ENCODE measurements at places on chromosomes 6 and 20.

DNA sequence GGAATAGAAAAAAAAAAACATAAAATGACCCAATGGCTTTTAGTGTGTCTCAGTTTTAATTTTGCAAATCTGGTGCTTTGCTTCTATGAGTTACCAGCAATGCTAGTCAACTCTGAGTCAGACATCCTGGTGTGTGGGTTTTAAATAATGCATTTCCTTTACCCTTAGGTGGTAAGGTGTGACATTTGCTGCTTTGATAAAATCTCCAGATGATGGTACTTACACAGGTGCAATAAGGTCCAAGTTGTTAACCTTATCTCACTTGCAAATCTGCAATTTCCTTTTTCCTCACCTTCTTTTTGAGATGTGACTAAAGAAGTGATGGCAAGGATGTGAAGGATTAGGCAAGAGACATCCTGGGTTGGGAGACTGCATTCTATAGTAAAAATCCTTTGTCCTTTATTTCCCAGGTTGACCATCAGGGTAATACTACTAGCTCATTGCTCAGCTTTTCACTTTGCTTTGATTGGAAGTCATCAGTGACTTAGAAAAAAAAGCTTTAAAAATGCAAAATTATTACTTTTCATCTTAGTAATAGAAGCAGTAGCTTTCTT, 818.5 kb upstream of the FLRT3 start:
- DNase-seq: no peak

GRCh38 chr6:30601815-30602641, 15.0 kb downstream of the PPP1R10 start:
- DNase-seq: no peak

GRCh38 chr6:42239736-42240375, 22.2 kb upstream of the MRPS10 start:
- DNase-seq: peak; percentile 46

GRCh38 chr20:63501818-63502670, 3.2 kb upstream of the EEF1A2 start:
- DNase-seq: no peak

DNA sequence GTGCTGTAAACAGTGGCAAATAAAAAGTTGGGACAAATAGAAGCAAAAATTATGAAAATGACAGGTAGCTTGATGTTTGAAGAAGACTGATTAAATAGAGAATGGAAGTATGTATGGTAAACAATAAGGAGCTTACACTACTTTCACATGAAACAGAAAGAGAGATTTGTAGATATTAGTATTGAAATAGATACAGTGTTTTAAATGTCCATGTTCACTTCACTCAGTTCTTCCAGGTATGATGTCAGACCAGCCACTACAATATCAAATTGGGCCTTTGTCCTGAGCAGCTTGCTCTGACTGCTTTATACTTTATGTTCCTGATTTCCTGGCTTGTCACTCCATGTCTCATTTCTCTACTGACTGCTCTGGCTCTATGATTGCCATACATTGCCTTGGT, 107.5 kb downstream of the CENPW start:
- no peak for DNase-seq

DNA sequence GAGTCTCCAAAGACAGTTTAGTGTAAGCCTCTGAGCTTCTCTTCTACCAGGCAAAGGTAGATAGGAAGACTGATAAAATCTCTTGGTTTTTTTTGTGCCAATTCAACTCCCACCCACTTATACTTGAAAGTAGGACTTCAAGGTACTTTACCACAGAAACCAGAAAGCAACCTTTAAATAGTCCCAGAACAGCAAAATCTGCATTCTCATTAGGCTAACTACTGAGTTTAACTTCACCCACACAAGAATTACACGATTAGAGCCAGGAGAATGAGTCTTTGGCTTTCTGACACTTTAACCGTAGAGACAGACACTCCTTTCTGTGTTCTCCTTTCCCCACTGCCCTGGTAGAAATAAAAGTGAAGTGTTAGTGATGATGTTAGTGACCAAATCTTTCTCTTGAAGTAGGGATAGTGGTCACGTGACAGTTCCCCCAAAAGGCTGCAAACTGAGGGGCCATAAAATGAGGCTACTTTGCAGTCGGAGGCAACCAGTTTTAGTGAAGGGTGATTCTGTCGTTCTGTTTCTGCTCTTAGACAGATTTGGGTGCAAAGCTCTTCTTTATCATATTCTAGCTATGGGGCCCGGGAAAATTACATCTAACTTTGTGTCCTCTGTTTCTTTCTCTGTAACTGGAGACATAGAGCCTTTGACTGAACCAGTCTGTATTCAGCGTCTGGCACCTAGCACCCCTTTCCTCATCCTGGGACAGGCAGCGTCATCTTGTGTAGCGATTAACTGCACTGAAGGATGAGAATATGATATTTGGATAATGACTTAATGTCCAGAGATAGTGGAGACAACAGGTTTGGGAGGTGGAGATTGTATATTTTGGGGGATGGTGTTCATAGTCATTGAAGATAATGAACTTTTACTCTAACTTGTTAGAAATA, 206.4 kb upstream of the CITED2 start:
- DNase-seq: no peak

DNA sequence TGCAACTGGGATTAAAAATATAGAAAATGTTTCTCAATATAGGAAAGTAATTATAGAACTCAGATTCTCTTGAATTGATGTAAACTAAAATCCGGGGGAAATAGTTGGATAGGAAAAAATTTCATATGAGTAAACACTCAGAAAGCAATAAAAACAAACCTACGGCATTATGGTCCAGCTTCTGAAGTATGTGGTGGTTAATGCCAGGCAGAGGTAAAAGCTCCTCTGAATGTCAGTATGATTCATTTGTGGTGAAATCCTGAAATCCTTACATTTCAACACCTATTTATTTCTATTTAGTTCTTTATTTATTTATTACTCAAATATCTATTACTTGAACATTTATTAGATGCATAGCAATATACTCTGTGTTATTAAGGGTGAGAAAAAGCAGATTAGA, 145.1 kb downstream of the RIMS1 start:
- peak; percentile 36 for DNase-seq

GRCh38 chr6:152341596-152341995, 295.6 kb downstream of the SYNE1 start:
- DNase-seq: no peak

- DNase-seq: peak; percentile 75
These were observed 227.2 kb upstream of the SULF2 start for GRCh38 chr20:48012401-48012974.
